ENCODE measurements at places on chromosomes 13 and 19.

- no peak for DNase-seq
Measured at GRCh38 chr19:3411636-3412035, 45.3 kb downstream of the NFIC start.

DNA sequence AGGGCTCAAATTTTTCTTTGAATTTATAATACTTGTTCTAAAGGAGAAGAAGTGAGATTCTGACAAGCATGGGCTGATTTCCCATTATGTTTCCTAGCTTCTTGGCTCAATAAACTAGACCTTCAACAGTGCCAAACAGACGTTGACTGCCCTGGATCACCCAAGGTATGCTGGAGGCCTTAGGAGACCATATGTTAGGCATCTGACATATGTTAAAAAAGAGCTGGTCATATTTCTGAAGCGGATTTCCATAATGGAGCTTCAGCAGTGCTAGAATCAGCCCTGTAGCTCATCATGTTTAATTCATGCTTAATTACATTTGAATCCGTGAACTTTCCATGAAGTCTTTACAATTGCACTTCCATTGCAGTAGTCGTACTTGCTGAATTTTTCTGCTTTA, 653.3 kb downstream of the DIAPH3 start:
- DNase-seq, result no peak

DNA sequence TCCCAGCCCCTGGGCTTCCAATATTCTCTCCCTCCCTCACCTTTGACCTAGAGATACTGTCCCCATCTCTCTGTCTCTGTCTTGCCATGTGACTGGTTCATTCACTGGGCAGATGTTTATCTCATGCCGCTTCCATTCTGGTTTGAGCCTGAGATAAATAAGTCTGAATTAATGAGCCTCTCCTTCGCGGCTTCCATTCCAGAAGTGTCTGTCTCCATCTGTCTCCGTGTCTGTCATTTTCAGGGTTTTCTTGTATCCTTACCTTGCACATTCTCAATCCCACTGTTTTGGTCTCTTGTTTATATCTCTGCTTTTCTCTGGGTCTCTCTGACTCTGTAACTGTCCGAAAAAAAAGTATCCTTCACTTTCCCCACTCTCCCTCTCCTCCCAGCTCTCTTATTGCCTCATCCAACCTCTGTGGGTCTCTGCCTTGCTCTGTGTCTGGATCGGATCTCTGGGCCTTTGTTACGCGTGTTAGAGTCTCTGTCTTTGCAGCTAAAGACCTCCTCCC, 4.3 kb downstream of the SPHK2 start:
- no peak for DNase-seq

DNA sequence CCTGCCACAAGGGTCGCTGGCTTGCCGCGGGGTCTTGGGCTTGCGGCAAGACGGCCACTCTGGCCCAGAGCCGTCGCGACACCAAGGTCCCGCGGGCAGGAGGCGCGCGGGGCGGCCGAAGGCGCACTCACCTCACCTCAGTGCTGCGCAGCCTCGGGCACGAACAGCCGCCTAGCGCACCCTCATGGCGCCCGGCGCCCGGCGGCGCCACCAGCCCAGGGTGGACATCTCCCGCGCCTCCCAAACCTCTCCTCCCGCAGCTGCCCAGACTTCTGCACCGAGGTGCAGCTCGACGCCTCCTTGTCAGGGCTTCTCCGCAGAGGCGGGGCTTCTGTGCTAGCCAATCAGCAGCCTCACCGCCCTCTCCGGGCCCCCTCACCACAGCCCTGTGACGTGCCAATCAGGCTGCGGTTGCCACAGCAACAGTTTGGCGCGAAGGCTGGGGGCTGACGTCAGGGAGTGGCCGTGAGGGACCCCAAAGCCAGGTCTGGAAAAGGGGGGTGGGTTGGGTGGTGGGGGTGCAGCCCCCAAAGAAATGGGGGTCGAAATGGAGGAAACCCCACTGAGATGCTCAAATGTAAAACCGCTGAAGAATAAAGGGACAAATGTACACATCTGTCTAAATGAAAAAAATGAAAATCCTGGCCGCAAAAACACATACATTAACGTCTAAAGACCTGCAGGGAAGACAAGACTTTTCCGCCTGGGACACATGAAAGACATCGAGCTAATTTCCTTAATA, at the start of the genes PEG3 and ZIM2:
TSS of gene PEG3 (minus strand) at position 276 of the 742 bp plus-strand sequence. CDS start 16,071 bp downstream, outside the sequence.
TSS of gene ZIM2 (minus strand) at position 276 of the 742 bp plus-strand sequence. CDS start 16,449 bp downstream, outside the sequence.
- DNase-seq, result no peak

GRCh38 chr13:51883226-51883600, 21.4 kb downstream of the CCDC70 start:
- no peak for DNase-seq
